Urinary bladder (tissue), 4 donors: ENCODE measurements at places on chromosomes 11 and 22. TPM values are rescaled to one million over a fixed set of nuclear protein-coding genes. Genes with fewer than 3 reads are reported as not detected.

SEC14L6 gene
- 1.2 TPM for total RNA-seq

MCHR1 gene
- 0.26 TPM for total RNA-seq

PLAAT4 gene
- 9.4 TPM for total RNA-seq

SPDYC gene
- total RNA-seq, result not detected

TESMIN gene
- total RNA-seq, result 1.0 TPM

SCGB1D2 gene
- not detected for total RNA-seq

TRPM5 gene
- total RNA-seq, result 0.11 TPM

- DNase-seq, result no peak
Measured at GRCh38 chr11:134398644-134399292, 13.3 kb downstream of the B3GAT1 start.

GRCh38 chr11:35288309-35288708, 131.0 kb downstream of the SLC1A2 start:
- no peak for DNase-seq

- no peak for DNase-seq
Measured at GRCh38 chr11:61034704-61035525, 63.4 kb downstream of the CD6 start.

- DNase-seq, result no peak
Measured at GRCh38 chr11:64074239-64074638, 38.5 kb downstream of the FLRT1 start.

- DNase-seq, result no peak
Measured at GRCh38 chr11:39247570-39248137, 2211.8 kb downstream of the LRRC4C start.

GRCh38 chr22:31695423-31695822, 33.4 kb upstream of the PISD start:
- DNase-seq, result no peak

GRCh38 chr22:36998620-36999351, 20.5 kb downstream of the TST start:
- no peak for DNase-seq

GRCh38 chr11:86492370-86493010, 117.8 kb downstream of the CCDC81 start:
- DNase-seq, result no peak

DNA sequence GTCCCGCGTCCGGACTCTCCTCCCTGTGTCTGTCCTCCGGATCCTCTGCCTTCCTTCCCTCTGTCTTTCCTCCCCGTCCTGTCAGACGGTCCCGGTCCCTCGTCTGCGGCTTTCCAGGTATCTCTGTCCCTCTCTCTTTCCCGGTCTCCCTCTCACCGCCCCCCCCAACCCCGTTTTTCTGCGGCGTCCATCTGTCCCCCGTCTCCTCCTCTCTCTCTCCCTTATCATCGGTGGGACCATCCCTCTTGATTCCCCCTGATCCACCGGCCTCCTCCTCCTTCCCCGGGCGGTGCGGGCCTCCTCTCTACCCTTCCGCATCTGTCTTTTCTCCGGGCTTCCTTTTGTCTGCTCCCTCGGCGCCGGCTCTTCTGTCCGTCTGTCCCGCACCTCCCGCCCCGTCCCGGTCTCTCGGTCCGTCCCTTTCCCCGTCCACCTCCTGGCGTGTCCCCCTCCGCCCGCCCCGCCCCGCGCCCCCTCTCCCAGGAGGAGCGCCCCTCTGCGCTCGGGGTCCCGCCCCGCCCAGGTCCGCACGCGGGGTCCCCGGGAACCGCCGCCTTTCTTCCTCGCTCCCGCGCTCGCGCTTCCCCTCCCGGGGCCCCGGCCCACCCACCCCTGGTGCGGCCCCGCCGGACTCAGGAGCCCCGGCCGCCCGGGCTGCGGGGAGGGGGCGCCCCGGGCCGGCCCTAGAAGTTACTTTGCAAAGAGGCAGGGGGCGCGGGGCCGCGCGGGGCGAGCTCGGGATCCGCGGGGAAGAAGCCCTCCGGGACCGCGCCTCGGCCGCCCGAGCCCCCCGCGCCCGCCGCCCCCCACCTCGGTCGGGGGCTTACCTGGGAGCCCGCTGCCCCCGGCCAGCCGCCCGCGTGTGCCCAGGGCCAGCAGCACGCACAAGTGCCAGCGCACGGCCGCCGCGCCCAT, 568 bp downstream of the SCUBE1 start:
- no peak for DNase-seq

- no peak for DNase-seq
Measured at GRCh38 chr22:25078591-25078990, 121.1 kb upstream of the CRYBB3 start.

DNA sequence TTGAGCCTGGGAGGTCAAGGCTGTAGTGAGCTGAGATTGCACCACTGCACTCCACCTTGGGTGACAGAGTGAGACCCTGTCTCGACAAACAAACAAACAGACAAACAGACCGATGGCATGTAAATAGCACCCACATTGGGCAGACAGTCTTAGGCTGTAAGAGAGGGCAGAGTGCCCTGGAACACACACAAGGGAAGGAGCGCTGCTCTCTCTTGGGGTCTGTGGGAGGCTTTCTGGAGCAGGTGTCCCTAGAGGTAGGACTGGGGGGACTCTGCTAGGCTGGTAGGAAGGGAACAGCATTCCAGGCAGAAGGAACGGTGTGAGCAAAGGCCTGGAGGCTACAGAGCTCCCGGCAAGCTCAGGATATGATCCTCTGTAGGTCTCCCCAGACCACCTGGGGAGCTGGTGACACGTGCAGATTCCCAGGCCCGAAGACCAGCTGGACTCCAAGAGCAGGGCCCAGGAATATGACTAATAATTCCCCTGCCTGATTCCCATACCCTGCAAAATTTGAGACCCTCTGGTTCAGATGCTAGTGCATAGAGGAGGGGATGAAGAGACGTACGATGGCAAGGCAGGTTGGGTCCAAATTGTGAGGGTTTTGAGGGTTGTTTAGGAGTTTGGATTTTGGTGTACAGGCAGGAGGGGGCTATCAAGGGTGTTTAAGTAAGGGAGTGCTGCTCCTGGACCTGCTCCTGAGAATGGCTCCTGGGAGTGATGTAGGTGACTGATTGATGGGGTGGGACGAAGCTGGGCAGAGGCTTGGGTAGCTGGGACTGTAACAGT, 11.6 kb downstream of the SMIM38 start:
- DNase-seq, result no peak

GRCh38 chr22:44995105-44995514, 14.7 kb downstream of the PHF21B start:
- DNase-seq, result no peak

- DNase-seq, result no peak
Measured at GRCh38 chr11:46671958-46672315, 28.5 kb downstream of the ARHGAP1 start.

- no peak for DNase-seq
Measured at GRCh38 chr11:8247312-8247711, 16.4 kb downstream of the LMO1 start.

- no peak for DNase-seq
Measured at GRCh38 chr22:44455151-44455962, 42.7 kb downstream of the RTL6 start.
